ENCODE measurements at places on chromosomes 16 and 17.

DNA sequence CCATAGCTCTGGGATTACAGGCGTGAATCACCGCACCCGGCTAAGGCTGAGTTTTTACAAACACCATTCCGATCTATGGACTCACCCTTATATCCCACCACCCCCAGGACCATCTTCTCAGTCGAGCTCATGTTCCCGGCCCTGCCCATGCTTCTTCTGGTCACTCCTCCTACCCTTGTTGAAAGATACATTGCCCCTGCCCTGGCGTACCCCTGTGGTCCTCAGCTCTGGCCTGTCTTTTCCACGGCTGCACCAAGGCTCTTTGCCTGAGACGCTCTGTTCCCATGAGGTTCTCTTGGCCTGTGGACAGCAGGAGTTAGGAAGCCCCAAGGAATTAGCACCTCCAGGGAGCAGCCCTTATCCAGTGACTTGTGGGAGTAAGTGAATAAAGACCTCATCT is 379.4 kb upstream of the TNRC6C start:
- DNase-seq: no peak

DNA sequence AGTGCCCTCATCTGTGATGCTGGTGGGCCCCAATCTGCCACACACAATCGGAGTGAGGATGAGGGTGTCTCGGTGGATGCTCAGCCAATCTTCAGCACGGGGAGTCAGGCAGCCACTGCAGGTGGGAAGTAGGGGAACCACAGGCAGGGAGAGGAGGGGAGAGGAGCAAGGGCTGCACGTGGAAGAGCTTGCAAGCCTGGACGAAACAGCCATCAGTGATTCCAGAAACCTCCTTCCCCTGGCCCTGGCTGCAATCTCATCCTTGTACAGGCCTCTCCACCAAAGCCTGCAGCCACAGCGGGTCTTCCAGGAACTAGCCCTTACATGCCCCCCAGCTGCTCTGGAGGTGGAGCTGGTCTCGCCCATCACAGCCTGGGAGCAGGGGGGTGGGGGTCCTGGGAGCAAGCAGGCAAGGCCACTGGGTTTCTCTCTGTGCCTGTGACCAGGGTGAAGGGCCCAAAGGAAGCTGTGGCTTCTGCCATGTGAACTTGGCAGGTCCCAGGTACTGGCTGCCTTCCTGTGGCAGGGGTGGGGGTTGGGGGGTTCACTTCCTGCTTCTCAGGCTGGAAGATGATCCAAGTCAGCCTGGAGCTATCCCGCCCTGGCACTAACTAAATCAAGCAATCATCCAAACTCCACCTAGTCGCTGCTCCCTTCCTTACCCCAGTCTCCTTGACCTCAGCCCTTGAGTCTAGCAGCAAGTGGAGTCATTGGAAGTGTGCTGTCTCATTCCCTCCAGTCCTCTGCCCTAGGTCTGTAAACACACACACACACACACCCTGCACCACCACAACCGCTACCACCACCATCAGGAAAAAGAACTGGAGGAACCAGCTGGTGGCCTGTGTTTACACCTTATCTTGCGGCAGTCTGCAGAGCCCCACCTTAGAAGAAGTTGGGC is 29.4 kb upstream of the MLKL start:
- DNase-seq: no peak

DNA sequence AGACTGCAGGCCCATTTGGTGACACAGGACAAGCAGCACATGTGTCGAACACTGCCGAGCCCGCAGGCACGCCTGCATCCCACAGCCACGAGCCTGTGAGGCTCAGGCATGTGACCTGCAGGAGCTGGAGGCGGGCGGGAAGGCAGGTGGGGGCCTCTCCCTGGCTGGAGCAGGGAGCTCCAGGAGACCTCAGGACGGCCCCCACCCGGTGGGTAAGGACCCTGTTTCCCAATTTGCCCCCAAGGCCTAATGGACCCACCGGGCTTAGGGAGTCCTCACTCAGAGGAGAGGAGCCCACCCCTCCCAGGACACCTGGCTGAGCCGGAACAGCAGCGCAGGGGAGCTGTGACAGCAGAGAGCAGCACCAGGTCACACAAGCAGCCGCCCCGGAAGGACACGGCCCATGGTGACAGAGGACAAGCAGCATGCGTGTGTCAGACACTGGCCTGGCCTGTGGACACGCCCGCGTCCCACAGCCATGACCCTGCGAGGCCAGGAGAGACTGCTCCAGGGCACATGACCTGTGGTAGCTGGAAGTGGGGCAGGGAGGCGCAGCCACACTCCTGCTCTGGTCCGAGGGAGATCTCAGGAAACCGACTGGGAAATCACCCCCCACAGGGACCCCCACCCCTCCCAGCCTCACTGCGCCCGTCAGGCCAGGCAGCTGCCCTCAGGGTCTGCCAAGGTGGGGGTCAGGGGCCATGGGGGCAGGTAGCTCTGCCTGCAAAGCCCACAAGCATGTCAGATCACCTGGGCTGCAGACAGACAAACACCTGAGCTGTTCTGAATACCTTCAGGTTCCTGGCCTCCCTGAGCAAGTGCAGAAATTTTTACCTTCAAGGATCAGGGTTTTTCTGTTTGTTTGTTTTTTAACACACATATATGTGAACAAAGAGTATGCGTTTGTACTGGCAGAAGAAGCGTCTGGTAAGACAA is 2.4 kb downstream of the SPSB3 start:
- no peak for DNase-seq

DNA sequence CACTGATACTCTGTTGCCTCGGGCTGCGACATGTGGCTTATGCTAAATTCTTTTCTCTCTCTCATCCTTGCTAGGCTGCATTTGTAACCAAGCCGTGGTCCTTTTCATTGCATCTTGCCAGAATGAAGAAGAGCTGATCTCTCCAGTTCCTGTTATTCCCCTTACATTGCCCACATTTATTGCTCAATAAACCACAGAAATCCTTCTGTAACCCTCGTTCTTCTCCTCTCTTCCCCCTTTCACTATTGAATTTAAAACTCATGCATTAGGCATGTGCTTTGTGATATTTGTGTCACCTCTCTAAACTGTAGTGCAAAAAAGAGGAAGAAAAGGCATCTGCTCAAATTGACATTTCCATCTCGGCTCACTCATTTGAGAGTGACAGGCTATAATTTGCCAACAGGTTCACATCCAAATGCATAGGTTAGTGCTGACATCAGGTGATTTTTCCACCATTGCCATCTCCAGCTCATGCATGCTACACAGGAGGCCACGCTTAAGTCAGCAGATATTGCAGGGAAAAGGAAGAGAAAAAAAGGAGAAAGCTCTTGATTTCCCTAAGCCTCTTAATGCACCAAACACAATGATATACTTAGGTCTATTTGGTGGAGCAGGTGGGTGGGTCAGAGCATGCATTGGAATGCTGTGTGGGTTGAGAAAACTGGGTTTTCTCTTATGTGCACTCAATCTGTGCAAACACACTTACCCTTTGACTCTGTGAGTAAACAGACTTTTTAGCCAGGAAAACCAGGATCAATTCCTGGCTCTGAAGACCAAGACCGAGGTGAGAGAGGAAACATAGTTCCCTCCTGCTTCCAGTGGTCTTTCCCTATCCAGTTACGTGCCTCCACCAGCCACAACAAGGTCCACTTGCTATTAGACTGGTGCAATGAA is 642.7 kb downstream of the HS3ST4 start:
- DNase-seq: no peak

GRCh38 chr17:14019186-14019956 is 49.9 kb upstream of the COX10 start:
- no peak for DNase-seq

GRCh38 chr16:52709306-52709705 is 162.4 kb upstream of the TOX3 start:
- no peak for DNase-seq

DNA sequence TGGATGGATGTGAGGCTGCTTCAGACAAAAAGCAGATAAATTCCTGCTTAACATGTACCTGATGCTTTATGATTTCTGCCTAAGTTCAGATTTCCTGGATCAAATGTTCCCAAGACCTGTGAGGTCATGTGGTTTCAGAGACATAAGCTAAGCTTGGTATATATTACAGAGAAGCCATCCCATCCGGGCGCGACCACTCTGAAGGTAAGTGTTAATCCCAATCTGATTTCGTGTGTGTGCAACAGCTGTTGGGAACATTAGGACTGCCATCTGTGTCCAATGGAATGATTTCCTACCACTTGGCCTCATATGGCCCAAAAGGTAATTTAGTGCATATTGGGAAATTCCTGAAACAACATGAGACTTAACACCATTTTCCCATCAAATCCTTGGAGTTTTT is 199.1 kb downstream of the HS3ST3B1 start:
- DNase-seq: no peak

DNA sequence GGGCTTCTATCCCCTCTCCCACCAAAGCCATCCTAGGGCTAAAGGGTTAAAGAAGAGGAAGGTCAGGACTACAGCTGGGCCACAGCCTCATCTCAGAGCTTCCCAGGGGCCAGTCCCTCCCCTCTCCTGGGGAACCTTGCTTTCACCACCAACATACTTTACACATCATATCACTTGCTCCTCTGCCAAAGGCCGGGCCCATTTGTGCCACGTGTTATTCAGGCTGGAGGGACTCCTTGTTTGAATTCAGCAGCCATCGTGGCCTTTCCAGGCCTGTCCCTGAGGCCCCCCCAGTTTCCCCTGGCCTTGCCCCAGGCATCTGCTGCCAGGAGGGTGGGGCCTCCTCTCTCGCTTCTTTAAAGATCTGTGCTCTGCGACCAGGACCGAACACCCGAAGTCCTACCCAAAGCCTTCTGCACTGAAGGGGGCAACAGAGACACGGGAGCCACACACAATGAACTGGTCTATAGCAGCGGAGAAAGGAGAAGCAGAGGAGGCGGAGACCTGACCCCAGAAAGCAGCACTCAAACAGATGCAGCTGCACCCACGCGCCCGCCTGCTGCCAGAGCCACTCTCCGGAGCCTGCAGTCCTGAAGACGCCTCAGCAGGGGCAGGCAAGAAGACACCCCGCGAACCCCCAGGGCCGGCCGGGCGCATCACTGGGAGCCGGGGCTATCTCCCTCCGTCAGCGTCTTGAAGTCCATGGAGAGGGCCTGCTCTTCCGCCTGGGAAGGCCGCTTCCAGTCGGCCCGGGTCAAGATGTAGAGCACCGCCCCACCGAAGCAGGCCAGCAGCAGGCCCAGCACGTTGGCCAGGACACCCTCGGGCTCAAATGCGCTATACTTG is 12.1 kb downstream of the CYB561 start:
- DNase-seq: no peak

- no peak for DNase-seq
Measured at GRCh38 chr17:9401434-9401833, 174.2 kb downstream of the STX8 start.

GRCh38 chr17:79916991-79917901 is 78.0 kb upstream of the CBX4 start:
- DNase-seq: no peak

- no peak for DNase-seq
Measured at GRCh38 chr17:29021226-29021625, 15.4 kb upstream of the SEZ6 start.

DNA sequence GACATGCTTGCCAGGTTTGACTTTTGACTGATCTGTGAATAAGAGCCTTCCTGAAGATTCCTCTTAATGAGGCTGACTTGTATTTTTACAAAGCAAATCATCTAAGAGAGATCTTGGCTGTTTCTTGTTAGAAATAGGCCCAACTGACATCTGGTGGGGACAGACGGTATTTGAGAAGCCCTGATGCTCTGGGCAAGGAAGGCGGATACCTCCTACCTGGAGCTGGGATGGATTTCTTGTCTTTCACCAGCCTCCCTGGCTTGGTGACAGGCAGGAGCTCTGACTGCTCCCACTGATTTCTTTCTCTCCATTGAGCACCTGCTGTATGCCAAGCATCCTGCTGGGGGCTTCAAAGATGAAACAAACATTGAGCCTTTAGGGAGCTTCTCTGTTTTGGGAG is 40.4 kb downstream of the AKAP1 start:
- DNase-seq: no peak

GRCh38 chr16:51524555-51525373 is 373.7 kb upstream of the SALL1 start:
- DNase-seq: no peak

- DNase-seq: no peak
Measured at GRCh38 chr17:82034371-82035011, 3.0 kb downstream of the DCXR start.

DNA sequence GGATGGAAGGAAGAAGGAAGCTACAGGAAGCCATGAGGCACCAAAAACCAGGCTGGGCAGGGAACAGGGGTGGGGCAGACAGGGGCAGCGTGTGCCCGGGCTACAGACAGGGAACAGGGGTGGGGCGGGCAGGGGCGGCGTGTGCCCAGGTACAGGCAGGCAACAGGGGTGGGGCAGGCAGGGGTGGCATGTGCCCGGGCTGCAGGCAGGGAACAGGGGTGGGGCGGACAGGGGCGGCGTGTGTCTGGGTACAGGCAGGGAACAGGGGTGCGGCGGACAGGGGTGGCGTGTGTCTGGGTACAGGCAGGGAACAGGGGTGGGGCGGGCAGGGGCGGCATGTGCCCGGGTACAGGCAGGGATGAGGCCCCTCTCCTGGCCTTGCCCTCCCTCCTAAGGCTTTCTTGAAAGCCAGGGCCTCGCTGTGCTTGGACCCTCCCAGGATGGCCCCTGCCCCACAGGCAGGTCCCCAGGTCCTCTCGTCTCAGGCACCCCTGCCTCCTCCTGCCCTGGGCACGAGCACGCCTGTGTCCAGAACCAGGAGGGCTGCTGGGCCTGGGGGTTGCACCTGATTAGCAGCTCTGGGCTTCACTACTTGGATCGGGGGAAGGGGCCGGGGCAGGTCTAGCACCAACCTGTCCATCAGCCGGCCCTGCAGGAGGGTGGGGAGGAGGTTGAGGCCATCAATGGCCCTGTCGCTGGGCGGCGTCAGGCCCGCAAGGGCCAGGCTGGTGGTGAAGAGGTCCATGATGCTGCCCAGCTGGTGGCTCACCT is 14.5 kb upstream of the APRT start:
- no peak for DNase-seq

DNA sequence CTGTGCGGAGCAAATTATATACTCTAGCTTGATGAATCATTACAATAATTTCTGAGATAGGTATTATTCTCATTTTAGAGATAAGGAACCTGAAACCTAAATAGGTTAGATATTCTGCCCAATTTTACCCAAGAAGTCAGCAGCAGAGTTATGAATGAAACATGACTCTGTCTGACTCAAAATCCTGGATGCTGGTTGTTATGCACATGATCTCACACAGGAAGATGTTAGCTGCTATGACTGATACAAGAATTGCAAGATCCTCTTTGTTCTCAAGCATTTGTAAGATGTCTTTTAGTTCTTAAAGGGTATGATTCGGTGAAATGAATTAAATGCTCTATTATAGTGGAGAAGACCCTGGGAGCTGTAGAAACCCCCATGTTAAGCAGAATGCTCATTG is 447.8 kb downstream of the KIF2B start:
- DNase-seq: no peak

- DNase-seq: no peak
Measured at GRCh38 chr17:55279788-55280187, 15.0 kb downstream of the HLF start.

Data from neural crest cell (in vitro differentiated cells).